ENCODE measurements at places on chromosomes 1 and 21.
A peak's percentile ranks its signal among the peaks of the same experiment; 100 is the strongest.

GRCh38 chr1:2415801-2416208, 3.4 kb upstream of the PEX10 start:
- peaks cover 33% of the 10 kb centered on the region for H3K4me1 ChIP-seq
- no peaks in the 10 kb centered on the region for H3K36me3 ChIP-seq
- DNase-seq: peak; percentile 48
- H3K27ac ChIP-seq: peak overlapping the region; percentile 81
- H3K4me3 ChIP-seq: peak overlapping the region; percentile 79
- H3K27me3 ChIP-seq: no peaks in the 10 kb centered on the region

DNA sequence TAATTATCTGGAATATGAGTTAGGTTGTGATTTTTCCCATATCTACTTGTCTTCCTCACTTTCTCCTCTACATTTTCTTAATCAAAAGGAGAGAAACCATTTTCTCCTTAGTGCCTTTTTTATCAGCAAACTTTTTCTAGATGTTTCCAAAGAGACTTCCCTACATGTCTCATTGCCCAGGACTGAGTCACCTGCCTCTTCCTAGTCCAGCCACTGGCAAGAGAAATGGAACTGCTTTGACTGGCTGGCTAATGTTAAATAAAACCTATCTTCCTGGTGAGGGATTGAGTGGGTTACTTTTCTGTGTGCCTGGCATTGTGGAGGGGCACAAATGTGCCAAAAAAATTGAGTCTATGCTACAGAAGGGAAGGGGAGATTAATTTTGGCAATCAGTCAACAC, 52.1 kb upstream of the CD5L start:
- no peak overlapping the region for H3K4me3 ChIP-seq
- DNase-seq: no peak
- H3K27me3 ChIP-seq: no peaks in the 10 kb centered on the region
- H3K4me1 ChIP-seq: no peaks in the 10 kb centered on the region

DNA sequence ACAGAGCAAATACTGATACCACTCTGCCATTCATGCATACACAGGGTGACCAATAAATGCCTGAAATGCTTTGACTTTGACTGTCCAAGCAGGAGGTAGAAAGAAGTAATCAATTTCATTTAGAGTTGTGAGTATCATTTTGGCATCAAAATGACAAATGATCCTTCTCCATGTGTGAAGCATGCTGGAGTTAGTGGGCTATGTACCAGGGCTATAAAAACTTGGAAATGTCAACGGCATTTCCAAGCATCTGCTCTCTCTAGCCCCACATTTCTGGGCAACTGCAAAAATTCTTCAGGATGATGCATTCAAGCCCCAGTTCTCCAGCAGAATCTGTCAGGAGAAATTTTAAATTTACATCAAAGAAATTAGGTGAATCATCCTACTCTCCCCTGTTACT, 208.4 kb upstream of the PTBP2 start:
- no peaks in the 10 kb centered on the region for H3K36me3 ChIP-seq
- no peaks in the 10 kb centered on the region for H3K27me3 ChIP-seq
- H3K4me3 ChIP-seq: no peak overlapping the region
- no peak overlapping the region for H3K27ac ChIP-seq

DNA sequence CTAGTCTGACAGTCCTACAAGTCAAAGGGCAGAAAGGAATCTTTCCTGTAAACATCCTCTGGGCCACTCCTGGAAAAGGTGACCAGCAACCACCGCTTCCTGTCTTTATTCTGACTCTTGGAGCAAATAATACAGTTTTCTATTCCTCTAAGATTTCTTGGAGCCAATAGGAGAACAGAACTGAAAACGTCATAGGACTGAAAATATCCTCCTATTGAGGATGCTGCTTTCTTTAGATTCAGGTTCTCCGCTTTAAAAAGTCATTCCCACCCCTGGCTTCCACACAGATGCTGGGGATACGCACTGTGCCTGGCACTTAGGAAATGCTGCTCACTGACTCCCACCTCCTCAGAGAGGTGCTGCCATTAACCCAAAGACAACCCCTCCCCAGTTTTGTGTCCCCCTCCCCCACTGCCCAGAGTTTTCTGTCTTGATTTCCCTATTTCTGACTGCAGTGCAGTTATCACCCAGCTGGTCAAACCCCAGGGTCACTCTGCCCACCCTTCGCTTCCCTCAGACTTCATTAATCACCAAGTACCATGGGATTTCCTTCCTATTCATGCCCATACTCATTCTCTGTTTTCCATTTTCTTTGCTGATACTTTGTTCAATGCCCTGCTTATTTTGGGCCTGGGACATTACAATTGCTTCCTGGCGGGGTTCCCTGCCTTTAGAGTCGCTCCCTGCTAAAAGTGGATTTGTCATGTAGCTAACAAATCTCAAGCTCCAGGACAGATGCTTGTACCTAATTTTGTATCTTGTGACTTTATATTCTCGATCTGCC, 82.1 kb upstream of the ARHGAP29 start:
- no peak for DNase-seq
- no peak overlapping the region for H3K4me3 ChIP-seq
- H3K4me1 ChIP-seq: no peaks in the 10 kb centered on the region
- H3K27ac ChIP-seq: no peak overlapping the region
- peaks cover 9% of the 10 kb centered on the region for H3K27me3 ChIP-seq

DNA sequence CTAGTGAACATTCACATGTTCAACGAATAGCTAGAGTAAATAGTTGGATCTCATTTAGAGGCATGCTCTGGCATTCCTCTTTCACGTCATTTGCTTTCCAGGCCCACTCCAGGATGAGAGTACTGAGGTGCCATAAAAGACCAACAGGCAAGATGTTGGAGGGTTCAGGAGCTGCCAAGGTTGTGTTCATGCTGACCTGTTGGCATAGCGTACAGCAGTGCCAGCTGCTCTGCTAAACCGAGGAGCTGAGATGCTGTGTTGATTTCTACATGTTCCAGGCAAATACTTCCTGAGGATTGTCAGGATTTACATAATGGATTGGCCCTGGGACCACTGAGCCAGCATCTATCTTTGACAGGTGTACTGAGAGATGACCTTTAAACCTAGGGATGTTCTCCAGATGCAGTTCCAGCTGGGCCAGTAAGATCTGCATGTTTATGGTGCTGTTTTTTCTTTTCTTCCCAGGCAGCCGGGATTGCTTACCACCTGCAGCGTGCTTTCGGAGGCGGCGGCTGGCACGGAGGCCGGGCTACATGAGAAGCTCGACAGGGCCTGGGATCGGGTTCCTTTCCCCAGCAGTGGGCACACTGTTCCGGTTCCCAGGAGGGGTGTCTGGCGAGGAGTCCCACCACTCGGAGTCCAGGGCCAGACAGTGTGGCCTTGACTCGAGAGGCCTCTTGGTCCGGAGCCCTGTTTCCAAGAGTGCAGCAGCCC, 66.9 kb downstream of the DISC1 start:
- no peak overlapping the region for H3K4me3 ChIP-seq
- H3K27me3 ChIP-seq: no peaks in the 10 kb centered on the region
- no peak for DNase-seq
- no peaks in the 10 kb centered on the region for H3K4me1 ChIP-seq
- H3K27ac ChIP-seq: no peak overlapping the region
- H3K36me3 ChIP-seq: peaks cover 5% of the 10 kb centered on the region

DNA sequence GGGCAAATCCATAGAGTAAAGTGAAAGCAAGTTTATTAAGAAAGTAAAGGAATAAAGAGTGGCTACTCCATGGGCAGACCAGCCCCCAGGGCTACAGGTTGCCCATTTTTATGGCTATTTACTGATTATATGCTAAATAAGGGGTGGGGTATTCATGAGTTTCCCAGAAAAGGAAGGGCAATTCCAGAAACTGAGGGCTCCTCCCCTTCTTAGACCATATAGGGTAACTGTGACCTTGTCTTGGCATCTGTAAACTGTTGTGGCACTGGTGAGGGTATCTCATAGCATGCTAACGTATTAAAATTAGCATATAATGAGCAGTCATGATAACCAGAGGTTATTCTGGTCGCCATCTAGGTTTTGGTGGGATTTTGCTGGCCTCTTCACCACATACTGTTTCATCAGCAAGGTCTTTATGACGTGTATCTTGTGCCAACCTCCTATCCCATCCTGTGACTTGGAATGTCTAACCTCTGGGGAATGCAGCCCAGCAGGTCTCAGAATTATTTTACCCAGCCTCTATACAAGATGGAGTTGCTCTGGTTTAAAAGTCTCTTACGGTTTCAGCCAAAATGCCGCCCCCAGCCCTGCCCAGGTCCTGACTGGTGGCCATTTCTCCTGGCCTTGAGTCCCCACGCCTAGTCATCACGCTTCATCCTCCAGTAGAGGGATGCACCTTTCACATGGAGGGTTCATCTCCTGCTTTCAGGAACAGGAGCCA, 982 bp upstream of the TRIM17 start:
- H3K4me3 ChIP-seq: peak overlapping the region; percentile 77
- H3K36me3 ChIP-seq: peaks cover 3% of the 10 kb centered on the region
- DNase-seq: no peak
- peaks cover 7% of the 10 kb centered on the region for H3K27me3 ChIP-seq
- peaks cover 20% of the 10 kb centered on the region for H3K4me1 ChIP-seq

DNA sequence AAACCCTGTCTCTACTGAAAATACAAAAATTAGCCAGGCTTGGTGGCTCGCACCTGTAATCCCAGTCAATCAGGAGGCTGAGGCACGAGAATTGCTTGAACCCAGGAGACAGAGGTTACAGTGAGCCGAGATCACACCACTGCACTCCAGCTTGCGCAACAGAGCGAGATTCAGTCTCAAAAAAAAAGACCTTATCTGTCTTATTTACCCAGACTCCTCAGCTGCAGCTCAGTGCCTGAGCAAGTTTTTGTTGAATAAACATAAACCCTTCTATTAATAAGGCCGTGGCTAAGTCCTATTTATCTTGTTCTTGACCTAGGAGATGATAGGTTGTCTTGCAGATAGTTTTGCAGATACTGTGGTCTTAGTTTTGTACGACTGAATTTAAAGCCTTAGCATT, 136.4 kb upstream of the TMEM51 start:
- H3K27ac ChIP-seq: no peak overlapping the region
- no peaks in the 10 kb centered on the region for H3K36me3 ChIP-seq
- H3K4me3 ChIP-seq: no peak overlapping the region
- H3K4me1 ChIP-seq: no peaks in the 10 kb centered on the region
- peaks cover 2% of the 10 kb centered on the region for H3K27me3 ChIP-seq

DNA sequence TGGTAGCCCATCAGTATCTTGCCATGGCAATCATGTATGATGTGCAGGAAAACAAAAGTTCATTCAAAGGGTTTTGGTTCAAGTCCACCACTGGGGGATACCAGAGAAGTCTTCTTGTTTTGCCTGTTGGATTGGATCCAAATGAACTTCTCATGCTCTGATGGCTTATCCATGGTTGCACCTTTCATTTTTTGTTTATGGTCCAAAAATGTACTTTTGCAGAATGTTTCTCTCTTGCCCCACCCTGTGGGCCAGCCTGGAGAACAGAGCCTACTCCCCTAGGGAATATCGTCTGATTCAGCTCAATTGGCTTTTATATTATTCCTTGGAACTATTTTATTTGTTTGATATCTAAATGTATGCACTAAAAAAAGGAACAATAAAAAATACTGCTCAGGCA, 20.1 kb upstream of the CLCA1 start:
- H3K4me1 ChIP-seq: no peaks in the 10 kb centered on the region
- peaks cover 18% of the 10 kb centered on the region for H3K27me3 ChIP-seq
- no peak for DNase-seq

- no peak overlapping the region for H3K27ac ChIP-seq
- DNase-seq: no peak
- no peaks in the 10 kb centered on the region for H3K27me3 ChIP-seq
- peaks cover 11% of the 10 kb centered on the region for H3K36me3 ChIP-seq
These were observed 31.6 kb upstream of the NBL1 start for GRCh38 chr1:19612530-19612929.

- DNase-seq: no peak
- no peaks in the 10 kb centered on the region for H3K27me3 ChIP-seq
- H3K36me3 ChIP-seq: no peaks in the 10 kb centered on the region
These were observed 51.1 kb upstream of the ACADM start for GRCh38 chr1:75673399-75673798.

GRCh38 chr1:218514689-218515088, 169.6 kb downstream of the TGFB2 start:
- H3K27me3 ChIP-seq: peaks cover 11% of the 10 kb centered on the region
- no peak for DNase-seq
- H3K4me3 ChIP-seq: no peak overlapping the region
- no peak overlapping the region for H3K27ac ChIP-seq
- no peaks in the 10 kb centered on the region for H3K36me3 ChIP-seq

- H3K4me1 ChIP-seq: no peaks in the 10 kb centered on the region
- H3K4me3 ChIP-seq: no peak overlapping the region
- H3K27ac ChIP-seq: no peak overlapping the region
- DNase-seq: no peak
- peaks cover 11% of the 10 kb centered on the region for H3K27me3 ChIP-seq
- H3K36me3 ChIP-seq: no peaks in the 10 kb centered on the region
These were observed 38.9 kb downstream of the FAM163A start for GRCh38 chr1:179781962-179782361.

GRCh38 chr1:89271341-89272015, 1.2 kb downstream of the GBP5 start:
- H3K36me3 ChIP-seq: peaks cover 51% of the 10 kb centered on the region
- no peaks in the 10 kb centered on the region for H3K27me3 ChIP-seq
- H3K4me1 ChIP-seq: peaks cover 66% of the 10 kb centered on the region
- H3K27ac ChIP-seq: peak overlapping the region; percentile 98
- no peak for DNase-seq

GRCh38 chr1:164902491-164902890, 343.5 kb downstream of the PBX1 start:
- no peaks in the 10 kb centered on the region for H3K36me3 ChIP-seq
- H3K27ac ChIP-seq: no peak overlapping the region
- DNase-seq: no peak
- H3K4me3 ChIP-seq: no peak overlapping the region
- H3K27me3 ChIP-seq: peaks cover 2% of the 10 kb centered on the region

GRCh38 chr1:183194527-183195141, 8.6 kb downstream of the LAMC2 start:
- H3K27ac ChIP-seq: peak overlapping the region; percentile 18
- H3K4me1 ChIP-seq: peaks cover 13% of the 10 kb centered on the region
- H3K27me3 ChIP-seq: peaks cover 2% of the 10 kb centered on the region
- H3K36me3 ChIP-seq: peaks cover 2% of the 10 kb centered on the region

DNA sequence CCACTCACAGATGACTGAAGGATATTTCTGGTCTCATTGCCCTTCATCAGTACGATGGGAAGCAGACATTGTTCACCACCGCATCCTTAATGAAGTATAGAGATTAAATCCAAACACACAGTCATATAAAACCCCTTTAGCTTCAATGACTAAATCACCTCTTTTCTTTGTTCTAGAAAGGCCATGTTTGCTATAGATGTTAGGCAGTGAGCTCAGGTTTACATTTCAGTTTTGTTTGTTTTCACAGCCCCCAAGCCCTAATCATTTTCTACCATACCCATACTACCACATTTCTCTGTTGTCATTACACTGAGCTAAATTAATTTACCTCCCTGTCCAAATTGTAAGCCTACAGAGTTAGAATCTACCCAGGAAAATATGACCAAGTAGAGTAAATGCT, 385.1 kb downstream of the NTNG1 start:
- H3K36me3 ChIP-seq: no peaks in the 10 kb centered on the region
- no peak overlapping the region for H3K27ac ChIP-seq
- no peak for DNase-seq
- peaks cover 8% of the 10 kb centered on the region for H3K4me1 ChIP-seq
- peaks cover 2% of the 10 kb centered on the region for H3K27me3 ChIP-seq
